Stimulated activated CD4-positive, alpha-beta T cell treated with anti-CD3 and anti-CD28 coated beads, Interleukin-12 subunit alpha, Interleukin-12 subunit beta, amount 100 ng/mL, for 24 hours (primary cell): ENCODE measurements at places on chromosomes 4 and X.

- no peak for DNase-seq
Measured at GRCh38 chrX:13360146-13360545, 40.3 kb upstream of the ATXN3L start.

GRCh38 chrX:65045001-65045400, 68.8 kb upstream of the ZC4H2 start:
- DNase-seq, result no peak

DNA sequence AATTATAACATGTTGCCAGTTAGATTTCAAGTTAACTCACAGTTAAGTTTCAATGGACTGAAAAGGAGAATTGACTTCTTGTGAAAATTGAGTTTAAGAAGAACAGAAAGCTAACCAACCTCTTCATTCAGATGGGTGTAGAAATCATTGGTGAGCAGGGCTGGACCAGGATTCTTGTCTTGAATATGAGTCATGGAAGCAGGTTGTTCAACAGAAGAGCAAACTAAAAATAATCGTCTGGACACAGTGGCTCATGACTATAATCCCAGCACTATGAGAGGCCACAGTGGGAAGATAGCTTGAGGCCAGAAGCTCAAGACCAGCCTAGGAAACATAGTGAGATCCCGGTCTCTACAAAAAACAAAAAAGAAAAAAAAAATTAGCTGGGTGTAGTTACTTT, 98.2 kb downstream of the ARSJ start:
- no peak for DNase-seq

DNA sequence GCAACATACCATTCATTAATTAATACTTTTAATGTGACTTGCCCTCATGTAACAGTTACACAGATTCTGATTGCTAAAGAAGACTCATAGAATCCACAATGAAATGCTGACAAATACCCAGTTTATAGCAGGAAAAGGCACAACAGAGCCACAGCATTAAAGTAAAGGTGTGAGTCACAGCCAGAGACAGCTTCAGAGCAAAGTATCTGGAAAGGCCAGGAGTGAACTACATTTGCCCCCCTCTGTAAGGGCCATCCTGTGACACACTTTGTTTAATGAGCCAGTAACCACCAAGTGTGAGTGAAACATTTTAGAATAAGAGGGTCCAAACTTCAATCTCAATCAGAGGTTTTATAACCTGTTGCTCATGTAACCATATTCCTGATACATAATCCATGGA, 133.8 kb upstream of the TACR3 start:
- DNase-seq, result no peak

- DNase-seq, result no peak
Measured at GRCh38 chrX:140297273-140297672, 207.6 kb downstream of the SOX3 start.

DNA sequence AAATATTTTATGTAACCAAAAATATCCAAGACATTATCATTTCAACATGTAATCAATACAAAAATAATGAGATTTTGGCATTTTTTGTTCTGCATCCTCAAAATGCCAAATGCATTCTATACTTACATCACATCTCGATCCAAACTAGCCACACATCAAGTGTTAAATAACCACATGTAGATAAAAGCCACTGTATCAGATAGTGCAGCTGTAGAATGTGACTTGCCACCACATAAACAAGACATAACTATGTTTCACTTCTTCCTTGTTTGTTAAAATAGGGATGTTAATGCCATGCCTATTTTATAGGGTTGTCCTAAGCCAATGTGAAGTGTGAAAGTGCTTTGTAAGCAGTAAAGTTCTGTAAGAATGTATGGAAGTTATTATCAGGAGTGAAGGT, 20.9 kb downstream of the INTS6L start:
- DNase-seq, result no peak

DNA sequence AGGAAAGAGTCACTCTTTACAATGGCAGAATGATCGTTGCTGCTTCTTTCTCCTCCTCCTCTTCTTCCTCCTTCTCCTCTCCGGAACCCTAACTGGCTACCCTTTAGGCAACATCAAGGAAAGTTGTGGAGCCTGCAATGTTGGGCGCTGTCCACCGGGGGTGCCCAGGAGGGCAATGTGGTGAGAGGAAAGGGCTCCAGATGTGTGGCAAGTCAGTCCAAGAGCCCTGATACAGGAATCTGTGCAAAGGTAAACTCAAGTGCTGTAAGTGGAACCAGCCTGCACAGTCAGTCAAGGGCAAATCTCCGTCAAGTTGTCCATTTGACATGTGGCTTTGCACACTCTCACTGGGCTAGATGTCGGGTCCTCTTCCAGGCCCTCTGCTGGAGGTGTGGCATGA, 2.8 kb downstream of the RTL5 start:
- no peak for DNase-seq

GRCh38 chr4:87103086-87103485, 117.3 kb downstream of the KLHL8 start:
- DNase-seq, result no peak

DNA sequence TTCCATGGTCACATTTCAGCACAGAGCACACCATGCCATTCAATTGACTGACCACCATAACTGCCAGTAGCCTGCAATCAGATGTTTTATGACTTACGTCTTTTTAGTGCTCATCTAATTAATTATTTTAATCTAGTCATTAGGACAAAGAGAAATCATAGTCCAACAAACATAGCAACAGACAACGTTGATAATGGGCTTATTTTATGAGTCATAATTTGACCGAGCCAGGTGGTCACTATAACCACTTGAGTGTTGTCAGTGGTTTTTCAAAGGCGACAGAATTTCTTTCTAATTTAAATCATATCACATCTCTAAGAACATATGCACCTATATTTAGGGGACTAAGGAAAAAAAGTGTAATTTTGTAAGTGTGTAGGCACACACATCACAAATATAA, 1.9 kb downstream of the SEC24D start:
- no peak for DNase-seq

DNA sequence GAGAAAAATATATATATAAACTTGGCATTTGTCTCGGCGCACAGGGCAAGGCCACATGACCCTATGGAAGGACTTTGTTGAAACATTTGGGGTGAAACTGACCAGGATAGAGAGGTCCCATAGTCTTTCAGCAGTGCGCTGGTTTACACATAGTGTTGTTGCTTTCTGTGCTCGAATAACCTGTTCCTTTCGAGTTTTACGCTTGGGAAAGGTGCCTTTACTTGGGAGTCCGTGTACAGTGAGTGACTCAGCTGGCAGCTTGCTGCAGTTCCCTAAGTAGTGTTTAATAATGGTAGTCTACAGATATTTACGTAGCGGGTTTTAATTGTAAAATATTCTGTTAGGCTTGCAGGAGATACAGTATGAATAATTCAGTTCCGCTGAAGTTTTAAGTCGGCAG, 578 bp downstream of the APOOL start:
- no peak for DNase-seq

GRCh38 chrX:49184294-49185281, 1.6 kb downstream of the PRICKLE3 start:
- DNase-seq, result no peak

- DNase-seq, result no peak
Measured at GRCh38 chr4:135900956-135901355, 1631.3 kb downstream of the PCDH18 start.

GRCh38 chr4:1552451-1552850, 131.7 kb downstream of the FAM53A start:
- no peak for DNase-seq

- no peak for DNase-seq
Measured at GRCh38 chr4:101856149-101856548, 65.6 kb downstream of the BANK1 start.

DNA sequence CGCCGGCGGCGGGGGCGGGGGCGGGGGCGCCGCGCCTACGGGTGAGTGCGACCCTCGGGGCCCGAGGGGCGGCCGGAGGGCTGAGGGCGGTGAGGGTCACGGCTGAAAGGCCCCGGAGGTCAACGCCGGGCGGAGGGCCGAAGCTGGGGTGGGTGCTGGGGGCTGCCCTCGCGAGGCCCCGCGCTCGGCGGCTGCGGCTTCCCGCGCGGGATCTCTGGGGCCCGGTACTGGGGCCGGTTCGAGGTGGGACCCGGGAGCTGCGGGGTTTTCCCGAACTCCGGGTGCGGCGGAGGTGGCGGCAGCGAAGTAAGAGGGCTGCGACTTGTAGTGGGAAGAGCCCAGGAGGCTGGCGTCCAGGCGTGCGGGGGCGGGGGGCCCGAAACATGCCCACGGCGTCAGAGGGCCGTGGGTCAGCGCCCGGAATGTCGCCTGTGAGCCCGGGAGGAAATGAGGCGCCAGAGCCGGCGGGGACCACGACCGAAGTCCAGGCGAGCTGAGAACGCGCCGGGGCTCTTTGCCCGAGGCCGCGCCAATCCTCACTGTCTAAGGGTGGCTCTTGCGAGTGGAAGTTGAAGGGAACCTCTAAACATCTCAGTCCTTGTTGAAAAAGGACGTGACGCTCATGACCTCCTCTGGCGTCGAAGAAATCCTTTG, 407 bp downstream of the IL13RA1 start:
- no peak for DNase-seq

GRCh38 chr4:182874797-182875345, 42.3 kb downstream of the DCTD start:
- no peak for DNase-seq

- no peak for DNase-seq
Measured at GRCh38 chr4:37924946-37925345, 34.1 kb downstream of the TBC1D1 start.

DNA sequence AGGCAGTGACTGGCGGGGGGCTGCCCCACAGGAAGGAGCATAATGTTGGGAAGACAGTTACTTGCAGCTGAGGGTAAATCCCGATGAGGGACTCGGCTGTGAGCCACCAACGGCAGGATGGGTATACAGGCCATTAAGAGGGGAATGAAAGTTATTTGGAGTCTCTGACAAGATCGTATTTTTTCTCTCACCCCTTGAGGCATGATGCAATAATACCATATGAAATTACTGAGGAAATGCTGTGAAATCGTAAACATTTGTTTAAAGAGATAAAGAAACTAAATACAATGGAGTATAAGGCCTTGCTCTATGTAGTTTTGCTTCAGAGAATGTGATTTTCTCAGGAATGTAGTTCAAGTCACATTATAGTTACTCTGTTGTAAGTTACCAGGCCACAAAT, 12.7 kb downstream of the IL1RAPL1 start:
- no peak for DNase-seq

DNA sequence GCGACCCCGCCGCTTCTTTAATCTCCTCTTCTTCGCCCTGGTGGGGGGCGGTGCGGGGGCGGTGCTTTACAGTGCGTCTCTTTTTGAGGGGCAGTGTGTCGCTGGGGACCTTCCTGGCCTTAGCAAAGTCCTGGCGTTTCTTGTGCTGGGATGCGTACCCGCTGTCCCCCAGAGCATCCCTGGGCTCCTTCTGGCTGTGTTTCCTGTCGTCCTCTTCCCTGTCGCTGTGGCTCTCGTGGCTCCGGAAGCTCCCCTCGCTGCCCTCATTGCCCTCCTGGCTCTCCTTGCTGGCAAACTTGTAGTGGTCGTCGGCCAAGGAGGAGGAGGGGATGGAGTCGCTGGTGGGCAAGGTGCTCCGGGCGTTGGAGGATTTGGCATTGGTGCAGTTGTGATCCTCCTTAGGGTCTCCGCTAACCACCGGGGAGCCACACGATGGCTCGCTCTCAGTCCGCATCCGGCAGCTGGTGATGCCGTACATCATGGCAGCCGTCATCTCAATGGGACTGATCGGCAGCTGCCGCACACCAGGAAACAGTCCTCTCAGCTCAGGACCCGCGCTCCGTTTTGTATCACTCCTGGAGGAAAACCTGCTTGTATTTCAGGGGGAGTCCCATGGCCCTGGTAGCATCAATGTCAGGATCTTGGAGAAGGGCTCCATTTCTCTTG, 30.4 kb upstream of the TMSB15A start:
- no peak for DNase-seq

DNA sequence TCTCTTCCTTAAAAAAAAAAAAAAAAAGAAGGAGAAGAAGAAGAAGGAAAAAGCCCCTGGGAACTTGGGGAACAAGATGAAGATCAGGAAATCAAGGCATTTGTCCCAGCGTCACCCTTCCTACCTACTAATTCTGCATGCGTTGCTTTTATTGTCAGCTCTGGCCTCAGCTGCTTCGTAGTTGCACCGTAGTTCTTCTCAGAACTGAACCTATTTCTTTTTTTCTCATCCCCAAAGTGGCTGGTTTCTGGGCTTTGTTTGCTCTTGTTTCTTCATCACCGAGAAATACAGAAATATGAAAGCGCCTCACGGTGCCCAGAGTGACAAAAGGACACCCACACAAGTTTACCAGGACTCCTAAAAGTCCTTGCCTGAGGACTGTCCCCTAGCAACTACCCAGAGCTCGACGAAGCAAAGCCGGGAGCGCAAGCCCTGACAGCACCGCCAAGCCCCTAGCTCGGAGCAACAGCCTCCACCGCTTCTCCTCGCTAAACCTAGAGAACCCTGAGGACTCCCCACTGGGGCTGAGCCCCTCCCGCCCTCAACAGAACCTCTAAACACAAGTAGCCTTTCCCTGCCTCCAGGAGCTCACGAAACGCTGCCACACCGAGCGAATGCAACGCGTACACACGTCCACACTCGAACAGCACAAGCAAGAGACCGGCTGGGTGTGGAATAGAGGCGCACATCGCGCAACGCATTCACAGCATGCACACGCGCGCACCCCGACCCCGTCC, 710 bp downstream of the PRKG2 start:
- no peak for DNase-seq

- no peak for DNase-seq
Measured at GRCh38 chr4:21790438-21791029, 158.0 kb downstream of the KCNIP4 start.

DNA sequence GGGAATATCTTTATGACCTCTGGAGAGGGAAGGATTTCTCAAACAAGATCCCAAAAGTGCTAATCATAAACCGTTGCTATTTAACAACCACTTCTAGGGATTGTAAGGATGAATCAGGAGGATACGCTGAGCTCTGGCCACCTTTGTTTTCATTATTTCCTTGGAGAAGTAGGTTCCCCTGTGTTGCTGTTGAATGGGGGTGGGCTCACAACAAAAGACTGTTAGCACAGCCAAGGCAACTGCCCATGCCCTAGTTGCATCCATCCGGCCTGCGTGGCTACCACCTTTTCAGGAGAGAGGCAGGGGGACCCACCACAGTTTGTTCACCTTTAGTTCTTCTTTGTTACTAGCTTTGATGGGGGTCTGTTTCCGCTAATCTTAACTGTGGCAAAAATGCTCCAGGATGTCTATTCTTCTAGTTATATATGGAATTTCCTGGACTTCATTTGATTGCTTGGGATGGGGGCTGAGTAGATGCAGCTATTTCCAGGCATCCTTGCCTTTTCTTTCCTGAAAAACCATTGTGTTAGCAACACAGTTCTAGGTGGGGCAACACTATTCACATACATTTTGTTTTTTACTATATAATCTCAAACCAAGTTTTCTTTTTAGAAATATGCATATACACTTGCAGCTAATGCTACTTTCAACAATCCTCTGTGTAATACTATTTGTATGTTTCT, 95.4 kb downstream of the KDR start:
- no peak for DNase-seq
